ACHN (cell line): ENCODE measurements at places on chromosomes 12 and 14.

GRCh38 chr12:77947330-77947729 is 116.6 kb downstream of the NAV3 start:
- DNase-seq = peak; percentile 66

- peak; percentile 38 for DNase-seq
Observed at GRCh38 chr12:57165741-57166140, 18.3 kb upstream of the LRP1-AS start.

- DNase-seq = no peak
Observed at GRCh38 chr14:55864890-55865655, 253.1 kb upstream of the PELI2 start.

DNA sequence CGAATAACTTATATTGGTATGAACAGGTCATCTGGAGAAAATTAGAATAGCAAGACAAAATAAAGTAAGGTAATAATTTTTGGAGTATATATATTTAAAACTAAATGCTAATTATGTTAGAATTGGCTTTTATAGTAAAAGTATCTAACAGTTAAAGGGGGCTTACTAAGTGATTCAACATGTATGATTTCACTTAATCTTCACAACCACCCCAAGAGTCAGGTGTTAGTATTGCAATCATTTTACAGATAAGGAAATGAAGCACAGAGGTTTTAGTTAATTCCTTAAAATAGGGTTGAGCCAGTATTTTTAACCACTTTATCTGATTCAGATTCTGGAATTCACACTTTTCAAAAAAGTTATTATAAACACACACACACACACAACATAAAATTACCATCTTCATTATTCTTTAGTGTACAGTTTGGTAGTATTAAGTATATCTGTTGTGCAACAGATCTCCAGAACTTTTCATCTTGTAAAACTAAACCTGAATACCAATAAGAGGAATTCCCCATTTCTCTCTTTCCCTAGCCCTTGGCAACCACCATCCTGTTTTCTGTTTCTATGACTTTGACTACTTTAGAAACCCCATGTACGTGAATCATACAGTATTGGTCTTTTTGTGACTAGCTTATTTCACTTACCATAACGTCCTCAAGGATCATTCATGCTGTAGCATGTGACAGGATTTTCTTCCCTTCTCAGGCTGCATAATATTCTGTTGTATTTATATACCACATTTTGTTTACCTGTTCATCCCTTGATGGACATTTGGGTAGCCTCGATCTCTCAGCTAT is 12.5 kb downstream of the A2M start:
- no peak for DNase-seq

DNA sequence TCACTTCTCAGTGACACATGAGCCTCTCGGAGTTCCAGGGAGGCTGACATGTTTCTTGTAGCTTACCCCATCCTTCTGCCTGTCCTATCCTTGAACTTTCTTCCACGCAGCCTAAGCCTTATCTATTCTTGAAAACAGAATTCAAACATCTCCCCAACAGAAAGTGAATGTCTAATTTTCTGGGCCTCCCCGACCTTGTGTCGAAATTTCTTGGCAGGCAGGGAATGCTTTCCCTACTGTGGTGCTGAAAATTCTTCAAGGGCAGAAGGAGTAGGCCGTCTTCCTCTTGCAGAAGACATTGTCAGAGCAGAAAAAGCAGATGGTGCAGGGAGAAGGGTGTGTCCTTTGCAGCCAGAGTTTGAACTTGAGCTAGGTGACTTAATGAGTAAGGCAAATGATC is 63.0 kb upstream of the TCL1B start:
- no peak for DNase-seq

DNA sequence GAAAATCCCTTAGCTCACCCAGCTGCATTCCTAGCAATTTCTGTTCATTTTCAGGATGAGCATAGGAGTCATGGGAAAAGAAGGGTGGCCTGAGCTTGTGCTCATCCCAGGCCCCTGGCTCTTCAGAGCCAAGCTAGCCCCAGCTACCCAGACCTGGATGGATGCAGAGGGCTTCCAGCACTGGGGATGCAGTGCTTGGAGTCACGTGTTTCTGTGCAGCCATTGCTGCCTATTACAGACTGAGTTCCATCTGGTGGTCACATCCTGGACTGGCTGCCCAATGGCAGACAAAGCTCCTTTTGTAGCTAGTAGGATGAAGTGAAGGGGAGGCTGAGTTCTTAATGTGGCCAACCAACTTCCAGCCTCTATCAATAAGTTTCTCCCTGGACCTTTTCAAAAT is 54.2 kb upstream of the JDP2 start:
- no peak for DNase-seq

DNA sequence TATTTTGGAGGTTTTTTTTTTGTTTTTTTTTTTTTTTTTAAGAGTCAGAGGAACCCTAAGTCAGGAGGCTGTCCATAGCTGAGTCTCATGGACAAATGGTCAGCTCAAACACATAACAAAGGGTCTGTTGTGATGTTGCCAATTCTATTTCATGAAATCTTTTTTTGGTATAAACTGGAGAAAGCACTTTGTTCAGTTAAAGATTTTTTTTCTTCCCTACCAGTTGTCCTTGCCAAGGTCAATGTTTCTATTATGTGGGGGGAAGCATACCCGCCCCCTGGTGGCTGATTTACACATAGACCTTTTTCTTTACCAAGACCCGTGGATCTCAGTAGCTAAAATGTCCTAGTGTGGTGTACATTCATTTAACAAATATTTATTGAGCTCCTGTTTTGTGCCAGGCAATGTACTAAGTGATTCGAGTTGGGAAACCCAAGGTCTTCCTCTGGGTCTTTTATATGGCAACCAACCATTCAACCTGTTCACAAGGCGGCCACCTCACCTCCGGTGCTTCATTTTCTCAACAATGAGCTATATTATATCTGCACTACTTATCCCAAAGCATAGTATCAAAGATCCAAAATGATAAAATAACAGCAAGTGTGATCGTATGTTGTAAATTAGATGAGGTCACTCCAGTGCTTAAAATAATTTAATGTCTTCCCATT is 214.5 kb downstream of the PAH start:
- peak; percentile 80 for DNase-seq

DNA sequence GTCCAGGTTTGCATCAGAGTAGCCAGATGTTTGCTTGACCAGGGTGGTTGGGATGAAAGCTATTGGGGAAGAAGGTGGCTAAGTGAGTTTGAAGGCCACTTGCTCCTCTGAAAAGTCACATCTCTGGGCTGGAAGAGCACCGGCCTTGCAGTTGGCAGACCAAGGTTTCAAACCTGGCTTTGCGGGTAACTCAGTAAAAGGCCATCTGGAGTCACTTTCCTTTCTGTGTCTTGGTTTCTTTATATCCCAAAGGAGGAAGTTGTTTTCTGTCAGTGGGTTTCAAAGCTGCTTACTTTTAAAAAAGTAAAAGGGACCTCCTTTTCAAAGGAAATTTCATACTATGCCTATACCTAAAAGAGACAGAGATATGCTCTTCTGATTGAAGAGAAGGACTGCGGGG is 26.2 kb upstream of the CMA1 start:
- DNase-seq = no peak

DNA sequence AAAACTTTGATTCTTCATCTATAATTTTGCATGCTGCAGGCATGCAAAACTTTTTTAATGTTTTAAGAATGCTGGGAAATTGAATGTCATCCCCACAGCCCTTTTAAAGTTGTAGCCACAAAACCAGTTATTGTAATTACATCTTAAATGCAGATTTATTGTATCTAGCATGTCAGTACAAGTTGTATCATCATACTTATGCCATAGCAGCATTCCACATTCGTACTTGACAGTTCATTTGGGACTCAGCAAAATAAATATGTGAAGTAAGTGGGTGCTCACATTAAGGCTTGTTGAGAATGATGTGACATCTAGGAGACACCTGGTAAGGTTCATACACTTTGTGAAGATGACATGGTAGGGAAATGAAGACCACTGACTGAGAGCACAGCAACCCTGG is 44.0 kb upstream of the GZMB start:
- no peak for DNase-seq

GRCh38 chr14:21017528-21018245 is 7.2 kb downstream of the NDRG2 start:
- DNase-seq = no peak

- no peak for DNase-seq
Observed at GRCh38 chr12:103680591-103681141, 93.6 kb downstream of the STAB2 start.

- peak; percentile 79 for DNase-seq
Observed at GRCh38 chr14:105090493-105091053, 25.3 kb upstream of the GPR132 start.

- DNase-seq = no peak
Observed at GRCh38 chr12:1819050-1819449, 1.3 kb upstream of the LRTM2 start.

- DNase-seq = no peak
Observed at GRCh38 chr12:33054371-33054770, 157.8 kb upstream of the PKP2 start.

GRCh38 chr14:32224737-32225377 is 21.8 kb upstream of the RNU6-8 start:
- peak; percentile 67 for DNase-seq

GRCh38 chr12:12029653-12030052 is 41.1 kb upstream of the BCL2L14 start:
- no peak for DNase-seq

DNA sequence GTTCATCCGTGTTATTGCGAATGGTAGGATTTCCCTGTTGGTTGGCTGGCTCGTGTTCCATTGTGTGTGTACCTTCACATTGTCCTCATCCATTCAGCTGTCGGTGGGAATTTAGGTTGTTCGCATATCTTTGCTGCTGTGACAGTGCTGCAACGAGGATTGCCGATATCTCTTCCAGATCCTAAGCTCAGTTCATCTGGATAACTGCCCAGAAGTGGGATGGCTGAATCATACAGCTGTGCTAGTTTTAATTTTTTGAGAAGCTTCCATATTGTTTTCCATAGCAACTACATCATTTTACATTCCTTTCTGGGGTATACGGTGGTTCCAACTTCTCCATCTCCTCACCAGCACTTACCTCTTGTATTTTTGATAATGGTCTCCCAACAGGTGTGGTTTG is 292.8 kb upstream of the SFSWAP start:
- DNase-seq = no peak

GRCh38 chr12:26378711-26379110 is 183.3 kb downstream of the SSPN start:
- DNase-seq = no peak

DNA sequence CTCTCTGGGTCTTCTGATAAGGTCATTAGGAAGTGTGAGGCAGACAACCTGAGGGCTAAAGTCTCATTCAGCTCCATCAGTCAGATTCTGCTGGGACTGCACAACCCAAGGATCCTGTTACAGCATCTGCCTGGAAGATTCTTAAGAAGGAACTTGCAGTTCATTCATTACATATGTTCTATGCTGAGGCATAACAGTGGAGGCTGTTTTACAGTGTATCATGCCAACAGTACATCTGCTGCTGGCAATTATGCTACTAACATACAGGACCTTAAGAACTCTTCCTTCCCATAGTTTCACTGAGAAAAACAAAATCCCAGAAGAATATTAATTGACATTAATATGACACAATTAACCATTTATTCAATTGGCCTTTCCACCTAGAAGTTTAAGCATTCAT is 968.6 kb downstream of the DIO2 start:
- DNase-seq = no peak

- no peak for DNase-seq
Observed at GRCh38 chr12:64943686-64944085, 119.2 kb downstream of the TBC1D30 start.

GRCh38 chr14:81801921-81802320 is 268.3 kb upstream of the SEL1L start:
- DNase-seq = no peak

GRCh38 chr14:64733899-64734298 is 29.7 kb downstream of the PLEKHG3 start:
- no peak for DNase-seq

GRCh38 chr12:63302941-63303536 is 152.0 kb upstream of the AVPR1A start:
- DNase-seq = no peak

DNA sequence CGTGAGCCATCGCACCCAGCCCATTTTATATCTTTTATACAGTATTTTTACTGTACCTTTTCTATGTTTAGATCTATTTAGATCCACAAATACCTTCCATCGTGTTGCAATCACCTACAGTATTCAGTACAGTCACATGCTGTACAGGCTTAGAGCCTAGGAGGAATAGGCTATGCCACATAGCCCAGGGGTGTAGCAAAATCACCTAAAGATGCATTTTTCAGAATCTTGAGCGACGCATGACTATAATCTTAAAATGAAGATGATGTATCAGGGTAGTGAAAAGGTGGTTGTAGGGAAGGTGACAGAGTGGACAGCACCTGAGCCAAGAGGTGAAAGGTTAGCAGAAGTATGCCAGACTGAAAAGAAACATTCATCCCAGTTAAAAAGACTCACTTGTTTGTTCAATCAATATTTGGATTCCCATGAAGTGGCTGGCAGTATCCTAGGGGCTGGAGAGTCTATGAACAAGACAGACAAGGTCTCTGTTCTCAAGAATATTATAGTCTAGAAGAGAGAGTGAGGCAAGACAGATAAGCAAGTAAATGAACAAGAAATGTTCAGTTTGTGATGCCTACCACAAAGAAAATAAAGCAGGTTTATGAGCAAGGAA is 3.6 kb downstream of the SPRING1 start:
- no peak for DNase-seq

- DNase-seq = peak; percentile 4
Observed at GRCh38 chr14:32826404-32827082, 112.1 kb upstream of the NPAS3 start.

DNA sequence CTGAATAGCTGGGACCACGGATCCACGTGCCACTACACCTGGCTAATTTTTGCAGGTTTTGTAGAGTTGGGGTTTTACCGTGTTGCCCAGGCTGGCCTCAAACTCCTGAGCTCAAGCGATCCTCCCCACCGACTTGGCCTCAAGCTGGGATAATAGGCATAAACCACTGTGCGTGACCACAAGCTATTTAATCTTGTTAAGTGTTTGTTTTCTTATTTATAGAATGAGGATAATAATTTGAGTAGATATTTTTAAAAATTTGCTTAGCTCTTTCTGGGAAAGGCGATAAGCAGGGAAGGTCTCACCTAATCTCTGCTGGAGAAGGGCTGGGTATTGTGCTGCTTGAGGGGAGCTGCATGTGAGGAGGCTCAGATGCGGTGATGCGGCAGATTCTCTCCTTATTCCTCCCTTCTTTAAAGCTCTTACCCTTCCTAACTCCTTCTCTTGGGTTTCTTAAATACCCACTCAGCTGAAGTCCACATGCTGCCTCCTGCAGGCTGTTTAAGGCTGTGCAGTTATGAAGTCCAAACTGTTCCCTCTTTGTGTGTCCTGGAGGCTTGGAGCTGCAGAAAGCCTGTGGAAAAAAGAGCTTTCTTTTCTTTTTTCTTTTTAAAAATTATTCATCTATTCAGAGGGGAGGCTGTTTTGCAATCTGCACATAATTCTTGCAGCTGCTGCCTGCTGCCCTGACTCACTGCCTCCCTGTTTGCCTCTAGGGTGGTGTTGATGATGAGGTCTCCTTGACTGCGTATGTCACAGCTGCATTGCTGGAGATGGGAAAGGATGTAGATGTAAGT is 37.9 kb downstream of the A2ML1 start:
- DNase-seq = peak; percentile 71

- DNase-seq = peak; percentile 33
Observed at GRCh38 chr12:66279123-66279712, 23.1 kb upstream of the HELB start.
